ENCODE measurements at places on chromosomes 5 and 9.

DNA sequence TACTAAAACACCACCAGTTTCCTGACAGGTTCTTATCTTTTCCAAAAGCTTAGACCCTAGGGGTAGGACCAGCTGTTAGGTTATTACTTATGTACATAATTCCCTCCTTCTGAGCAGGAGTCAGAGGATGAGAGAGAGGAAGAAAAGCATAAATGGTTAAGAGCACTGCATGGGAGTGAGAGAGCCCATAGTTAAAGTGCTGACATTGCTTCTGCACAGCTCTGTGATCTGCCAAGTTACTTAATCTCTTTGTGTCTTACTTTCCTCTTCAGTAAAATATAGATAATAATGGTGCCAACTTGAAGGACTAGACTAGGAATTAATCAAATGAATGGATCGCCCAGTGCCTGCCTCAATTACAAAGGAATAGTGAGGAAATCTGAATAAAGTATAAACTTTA is 66.4 kb downstream of the NRG2 start:
- DNase-seq: no peak

DNA sequence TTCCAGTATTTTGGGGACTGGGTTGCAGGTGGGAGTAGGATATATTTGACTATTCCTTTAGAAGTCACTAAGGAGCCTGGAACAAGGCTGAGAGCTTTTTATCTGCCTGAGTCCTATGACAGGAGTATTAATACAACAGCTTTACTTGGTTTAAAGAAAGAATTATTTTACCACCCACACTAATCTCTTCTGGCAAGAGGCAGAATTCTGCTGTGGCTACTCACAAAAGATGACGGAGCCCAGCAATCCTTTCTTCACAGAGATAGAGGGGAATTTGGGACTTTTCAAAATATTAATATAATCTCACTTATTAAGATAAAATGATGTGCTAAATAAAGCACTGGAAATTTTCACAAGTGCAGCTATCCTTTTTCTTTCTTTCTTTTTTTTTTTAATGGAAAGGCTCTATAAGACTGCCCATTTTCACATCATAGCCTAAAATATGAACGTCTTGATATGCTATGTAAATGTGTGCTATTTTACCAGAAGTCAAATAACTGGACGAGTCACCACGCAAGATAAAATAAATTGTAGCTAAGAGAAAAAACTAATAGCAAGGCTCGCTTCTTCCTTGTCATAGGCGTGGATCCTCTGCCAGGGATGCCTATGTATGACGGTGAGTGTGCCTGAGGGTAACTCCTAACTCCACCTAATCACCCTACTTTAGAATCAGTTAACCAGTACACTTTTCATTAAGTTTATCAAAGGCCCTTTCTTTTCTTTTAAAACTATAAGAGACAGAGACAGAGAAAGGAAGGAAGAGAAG is 76.3 kb downstream of the ZNF608 start:
- DNase-seq: no peak

DNA sequence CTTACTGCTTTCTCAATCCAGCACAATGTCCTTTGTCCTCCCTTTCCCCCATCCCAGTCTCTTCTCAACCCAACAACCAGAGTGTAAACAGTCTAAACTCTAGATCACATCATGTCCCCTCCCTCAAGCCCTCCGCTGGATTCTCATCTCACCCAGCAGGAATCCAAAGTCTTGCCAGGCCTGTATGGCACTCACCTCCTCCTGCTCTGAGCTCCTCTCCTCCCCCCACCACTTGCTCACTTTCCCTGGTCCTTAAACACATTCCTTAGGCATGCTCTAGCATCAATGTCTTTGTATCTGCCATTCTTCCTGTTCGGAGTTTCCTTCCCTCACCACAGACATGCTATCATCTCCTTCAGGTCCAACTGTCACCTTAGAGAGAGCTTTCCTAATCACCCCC is 78.8 kb downstream of the NIPSNAP3B start:
- no peak for DNase-seq

DNA sequence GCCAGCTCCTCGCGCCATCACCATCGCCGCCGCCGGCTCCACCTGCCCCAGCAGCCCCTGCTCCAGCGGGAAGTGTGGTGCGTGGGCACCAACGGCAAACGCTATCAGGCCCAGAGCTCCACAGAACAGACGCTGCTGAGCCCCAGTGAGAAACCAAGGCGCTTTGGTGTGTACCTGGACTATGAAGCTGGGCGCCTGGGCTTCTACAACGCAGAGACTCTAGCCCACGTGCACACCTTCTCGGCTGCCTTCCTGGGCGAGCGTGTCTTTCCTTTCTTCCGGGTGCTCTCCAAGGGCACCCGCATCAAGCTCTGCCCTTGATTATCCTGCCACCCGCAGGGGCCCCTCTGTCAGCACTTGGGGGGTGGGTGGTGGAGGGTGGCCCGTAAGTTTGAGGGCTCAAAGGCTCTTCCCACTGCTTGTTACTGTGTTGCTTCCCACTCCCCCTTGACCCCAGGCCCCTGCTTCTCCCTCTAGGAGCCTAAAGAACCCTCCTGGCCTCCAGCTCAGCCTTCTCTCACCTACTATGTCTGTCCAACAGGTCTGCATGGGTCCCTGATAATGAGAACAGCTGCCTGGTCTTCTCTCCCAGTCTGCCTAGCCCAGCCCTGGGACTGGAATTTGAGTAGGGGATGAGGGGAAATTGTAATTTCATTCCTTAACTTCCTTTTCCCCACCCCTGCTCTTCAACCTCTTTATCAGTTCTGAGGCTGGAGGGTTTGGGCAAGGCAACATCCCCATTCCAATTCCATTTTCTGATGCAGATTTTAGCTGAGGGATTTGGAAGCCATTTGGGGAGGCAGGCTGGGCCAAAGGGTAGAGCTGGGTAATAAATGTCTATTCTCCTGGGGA is 9.0 kb downstream of the RACK1 start:
- DNase-seq: no peak

DNA sequence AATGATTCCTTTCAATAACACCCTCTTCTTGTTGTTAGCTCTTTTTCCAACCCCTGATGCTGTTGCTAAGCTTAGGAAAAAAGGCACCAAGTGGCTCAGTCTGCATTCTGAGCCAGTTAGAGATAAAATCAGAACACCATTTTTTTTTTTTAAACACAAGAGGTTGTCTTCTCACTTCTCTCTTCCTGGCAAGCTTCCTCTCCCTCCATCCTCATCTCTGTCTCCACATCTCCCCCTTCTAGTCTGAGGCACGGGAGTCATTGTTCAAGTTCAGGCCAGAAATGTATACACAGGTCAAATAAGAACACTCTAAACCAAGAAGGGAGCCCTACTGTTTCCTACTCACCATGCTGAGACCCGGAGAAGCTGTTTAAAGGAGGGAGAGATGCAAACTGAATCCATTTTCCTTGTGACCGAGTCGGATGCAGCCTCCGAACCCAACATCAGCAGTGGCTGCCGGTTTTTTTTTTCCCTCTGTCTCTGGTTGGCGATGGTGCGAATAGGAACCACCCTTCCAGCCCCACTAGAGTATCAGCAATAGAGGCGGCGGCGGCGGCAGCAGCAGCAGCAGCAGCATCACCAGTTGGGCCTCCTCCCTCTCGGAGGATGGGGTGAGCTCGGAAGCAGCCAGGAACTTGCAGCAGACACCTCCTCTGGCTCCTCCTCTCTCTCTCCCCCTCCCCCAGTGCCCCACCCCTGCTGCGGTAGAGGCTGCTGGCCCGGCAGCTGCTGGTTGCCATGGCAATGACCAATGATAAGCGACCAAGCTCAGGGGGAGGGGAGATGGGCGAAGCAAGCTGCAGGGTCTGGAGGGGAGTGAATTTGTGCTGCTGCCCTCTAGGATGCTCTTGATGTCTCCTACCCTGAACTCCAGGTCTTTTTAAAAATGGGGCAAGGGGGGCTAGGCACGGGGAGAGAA is at the start of gene JAKMIP2:
Gene JAKMIP2 (minus strand): TSS at position 619 of the 919 bp plus-strand sequence. CDS start 110,922 bp downstream, outside the sequence.
- no peak for DNase-seq

DNA sequence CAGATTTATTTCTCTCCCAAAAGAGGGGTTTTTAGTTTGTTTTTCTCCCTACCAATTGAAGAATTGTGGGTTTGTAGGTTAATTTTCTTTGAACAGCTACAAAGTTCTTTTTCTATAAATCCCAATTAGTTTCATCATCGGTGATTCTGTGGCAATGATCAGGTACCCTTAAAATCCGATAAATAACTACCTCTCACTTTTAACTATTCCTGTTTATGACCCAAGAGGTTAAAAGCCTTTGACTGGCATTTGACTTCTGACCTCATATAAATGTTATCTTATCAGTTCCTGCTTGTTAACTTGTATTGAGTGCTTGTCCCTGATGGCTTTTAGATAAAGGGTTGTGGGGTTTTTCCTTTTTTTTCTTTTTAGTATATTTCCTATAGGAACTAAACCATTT is 124.4 kb upstream of the TMEM161B start:
- DNase-seq: no peak

GRCh38 chr9:37967014-37967760 is 63.3 kb upstream of the SLC25A51 start:
- DNase-seq: no peak

- no peak for DNase-seq
Observed at GRCh38 chr5:14884062-14884612, 12.6 kb upstream of the ANKH start.

GRCh38 chr5:78576376-78576775 is 72.2 kb downstream of the LHFPL2 start:
- no peak for DNase-seq

DNA sequence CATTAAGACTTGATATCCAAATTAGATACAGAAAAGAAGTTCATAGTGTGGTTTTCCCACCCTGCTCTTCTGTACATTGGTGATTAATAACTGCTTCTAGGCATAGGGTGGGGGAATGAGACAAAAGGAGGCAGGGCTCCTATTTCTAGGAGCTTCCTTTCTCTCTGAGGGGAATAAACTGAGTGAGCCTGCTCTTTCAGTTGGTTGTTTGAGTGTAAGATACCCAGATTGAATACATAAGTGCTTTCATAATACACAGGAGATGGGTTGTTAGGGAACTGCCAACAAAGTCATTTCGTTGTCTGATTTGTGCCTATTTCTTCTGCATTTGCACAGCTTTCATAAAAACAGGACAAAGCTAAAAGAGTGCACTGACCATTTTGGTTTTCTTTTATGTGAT is 48.9 kb upstream of the TTC23L start:
- DNase-seq: no peak

- no peak for DNase-seq
Observed at GRCh38 chr9:120845255-120845654, 2.5 kb upstream of the PSMD5 start.

GRCh38 chr5:143557061-143557818 is 153.8 kb upstream of the NR3C1 start:
- no peak for DNase-seq

DNA sequence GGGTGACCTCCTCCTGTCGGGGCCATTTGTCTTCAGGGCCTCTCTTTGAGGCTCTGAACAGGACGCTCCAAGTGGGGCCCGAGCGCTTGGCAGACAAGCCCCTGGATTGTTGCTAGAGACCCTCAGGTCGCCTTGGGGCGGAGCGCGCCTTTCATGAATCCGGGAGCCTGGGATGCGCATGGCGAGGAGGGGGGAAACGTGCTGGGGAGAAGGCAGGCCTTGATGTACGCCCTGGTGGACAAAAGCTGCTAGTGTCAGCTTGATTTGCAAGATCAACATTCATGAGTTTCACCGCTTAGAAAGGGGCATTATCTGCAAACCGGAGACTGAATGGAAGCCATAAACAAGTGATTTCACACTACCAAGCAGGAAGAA is 226.3 kb downstream of the SMARCA2 start:
- no peak for DNase-seq

DNA sequence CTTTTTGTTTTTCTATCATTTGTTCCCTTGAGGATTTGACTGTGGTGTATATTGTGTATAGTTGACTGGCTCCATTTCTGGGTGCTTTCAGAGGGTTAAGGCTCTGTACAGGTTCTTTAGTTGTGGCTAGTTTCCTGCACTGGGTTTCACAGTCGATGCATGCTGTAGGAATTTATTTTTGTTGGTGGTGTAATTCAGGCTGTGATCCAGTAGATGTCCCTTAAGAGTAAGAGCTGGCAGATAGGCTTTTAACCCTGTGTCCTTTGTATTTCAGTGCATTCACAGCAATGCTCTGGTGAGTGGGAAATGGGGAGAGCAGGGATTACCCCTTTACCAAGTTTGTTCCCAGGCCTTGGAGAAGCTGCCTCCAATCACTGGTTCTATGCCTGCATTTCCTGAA is 112.9 kb downstream of the SPATA31D1 start:
- no peak for DNase-seq

DNA sequence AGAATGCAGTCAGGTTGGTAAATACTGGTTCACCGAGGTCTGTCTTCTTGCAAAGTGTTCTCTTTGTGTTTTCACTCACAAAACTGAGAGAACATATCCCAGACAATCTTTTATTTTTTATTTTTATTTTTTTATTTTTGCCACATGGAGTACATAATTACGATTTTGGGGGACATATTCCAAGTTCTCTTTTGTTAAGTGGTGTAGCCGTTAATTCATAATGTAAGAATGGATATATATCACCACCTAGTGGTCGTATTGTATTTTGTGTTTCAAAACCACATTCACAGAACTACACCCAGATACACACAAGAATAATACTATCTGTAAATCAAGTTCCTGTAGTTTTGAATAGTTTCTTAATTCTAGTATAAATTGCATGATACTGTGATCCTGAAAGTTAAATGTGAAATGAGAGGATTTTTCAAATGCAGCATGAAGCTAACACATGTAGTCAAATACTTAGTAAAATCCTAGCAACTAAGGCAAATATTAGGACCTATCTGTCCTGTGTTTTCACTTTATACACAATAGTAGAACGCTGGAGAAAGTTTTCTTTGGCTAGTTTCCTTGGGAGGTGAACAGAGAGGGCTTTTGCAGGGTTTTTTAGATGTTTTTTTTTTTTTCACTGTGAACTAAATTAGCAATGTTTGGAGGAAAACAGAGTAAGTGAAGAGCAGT is 92.7 kb downstream of the VCAN start:
- peak; percentile 8 for DNase-seq

DNA sequence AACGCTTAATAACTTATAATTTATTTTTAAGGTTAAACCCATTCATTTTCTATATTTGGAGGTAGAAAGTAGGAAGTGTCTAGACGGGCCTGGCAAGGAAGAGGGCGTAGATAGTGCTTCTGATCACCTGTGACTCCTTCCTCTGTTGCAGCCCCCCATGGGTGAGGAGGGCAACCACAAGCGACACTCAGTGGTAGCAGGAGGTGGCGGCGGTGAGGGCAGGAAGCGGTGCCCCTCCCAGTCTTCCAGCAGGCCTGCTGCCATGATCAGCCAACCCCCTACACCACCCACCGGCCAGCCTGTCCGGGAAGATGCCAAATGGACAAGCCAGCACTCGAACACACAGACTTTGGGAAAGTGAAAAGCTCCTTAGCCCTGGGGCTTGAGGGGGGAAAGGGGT is 36.7 kb downstream of the FAXDC2 start:
- DNase-seq: no peak

- no peak for DNase-seq
Observed at GRCh38 chr5:117103703-117104102, 529.1 kb upstream of the SEMA6A start.

DNA sequence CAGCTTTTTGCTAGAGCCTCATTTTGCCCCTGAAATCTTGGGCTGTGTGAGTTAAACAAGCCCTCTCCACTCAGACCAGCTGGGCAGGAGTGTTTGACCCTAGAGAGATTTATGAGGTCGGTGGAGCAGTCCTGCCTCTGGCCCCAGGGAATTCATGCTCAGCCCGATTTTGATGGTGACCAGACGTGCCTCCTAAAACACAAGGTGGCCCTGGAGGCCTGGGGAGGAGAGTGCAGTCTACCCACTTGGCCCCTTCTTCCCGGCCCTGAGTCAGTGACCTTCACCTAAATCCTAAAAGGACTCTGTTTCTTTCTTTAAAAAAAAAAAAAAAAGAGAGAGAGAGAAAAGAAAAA is 86.6 kb upstream of the SAP30L start:
- DNase-seq: no peak

GRCh38 chr5:156328766-156329165 is 1.8 kb downstream of the SGCD start:
- no peak for DNase-seq

GRCh38 chr9:131361202-131361833 is 32.6 kb upstream of the PRRC2B start:
- DNase-seq: no peak

All from GM18507 (cell line).